Posterior cingulate gyrus (tissue), 11 donors: ENCODE measurements at places on chromosomes 1 and 21.

DNA sequence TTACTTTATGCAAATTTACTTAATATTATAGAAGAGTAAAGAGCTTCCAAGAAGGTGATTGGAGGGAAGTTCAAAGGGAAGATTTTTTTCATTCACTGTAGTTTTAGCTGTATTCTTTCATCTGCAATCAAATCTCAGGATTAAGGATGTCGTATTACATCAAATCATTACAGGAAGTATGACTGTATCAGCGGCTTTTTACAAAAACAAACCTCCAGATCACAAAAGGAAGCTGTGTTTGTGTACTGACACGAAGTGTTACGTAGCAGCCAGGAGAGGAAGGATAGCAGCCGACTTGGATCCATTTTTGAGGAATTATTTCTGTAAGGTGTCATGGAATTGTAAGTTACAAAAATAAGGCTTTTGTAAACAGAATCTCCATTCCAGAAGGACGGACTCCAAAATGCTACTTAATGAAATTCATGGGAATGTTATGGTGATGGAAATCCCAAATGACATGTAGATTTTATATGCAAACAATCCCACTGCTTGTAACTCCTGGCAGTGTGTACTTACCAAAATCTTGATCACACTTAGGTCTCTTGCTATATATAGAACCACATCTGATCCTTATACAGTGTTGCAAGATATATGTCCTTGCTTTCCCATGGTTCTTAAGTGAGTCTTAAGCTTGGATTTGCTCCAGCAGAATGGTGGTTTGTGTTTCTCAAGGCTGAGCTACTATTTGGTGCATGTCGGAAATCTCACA lies 49.8 kb downstream of the KCNJ15 start:
- DNase-seq, result no peak

GRCh38 chr1:110928904-110929303 lies 34.8 kb downstream of the LRIF1 start:
- DNase-seq, result no peak

DNA sequence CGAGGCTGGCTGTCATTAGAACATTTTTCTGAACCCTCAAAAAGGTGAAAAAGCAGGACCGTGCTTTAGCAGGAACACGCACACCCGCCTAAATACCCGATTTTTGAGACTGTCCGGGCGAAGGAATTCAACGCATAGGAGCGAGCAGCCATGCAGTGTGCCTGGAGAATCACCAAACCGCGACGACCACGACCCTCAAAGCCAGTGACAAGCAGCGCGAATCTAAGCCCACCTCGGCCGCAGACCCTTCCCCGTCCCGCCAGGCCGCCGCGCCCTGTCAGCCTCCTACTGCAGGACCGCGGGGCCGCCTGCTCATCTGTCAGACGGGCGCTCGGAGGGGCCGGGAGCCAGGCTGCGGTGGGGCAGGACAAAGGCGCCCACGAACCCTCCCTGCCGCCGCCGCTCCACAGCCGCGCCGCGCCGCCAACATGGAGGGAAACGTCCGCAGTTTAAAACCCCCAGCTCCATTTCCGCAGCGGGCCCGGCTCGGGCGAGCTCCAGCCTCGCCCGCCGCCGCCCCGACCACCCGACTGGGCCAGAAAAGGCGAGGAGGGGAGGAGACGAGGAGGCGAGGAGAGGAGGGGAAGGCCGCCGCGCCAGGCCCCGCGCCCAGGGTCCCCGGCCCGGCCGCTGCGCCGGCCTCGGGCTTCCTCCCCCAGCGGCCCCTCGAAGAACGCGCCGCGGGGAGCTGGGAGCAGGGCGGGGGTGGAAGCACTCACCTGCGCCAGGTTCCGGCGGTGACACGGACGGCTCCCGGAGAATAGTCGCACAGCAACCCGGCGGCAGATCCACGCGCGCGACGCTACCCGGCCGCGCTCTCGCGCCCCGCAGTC lies at the start of gene LBR:
Gene LBR (minus strand): TSS at position 804 of the 833 bp plus-strand sequence. CDS start 3,963 bp downstream, outside the sequence.
- DNase-seq, result peak; percentile 62

DNA sequence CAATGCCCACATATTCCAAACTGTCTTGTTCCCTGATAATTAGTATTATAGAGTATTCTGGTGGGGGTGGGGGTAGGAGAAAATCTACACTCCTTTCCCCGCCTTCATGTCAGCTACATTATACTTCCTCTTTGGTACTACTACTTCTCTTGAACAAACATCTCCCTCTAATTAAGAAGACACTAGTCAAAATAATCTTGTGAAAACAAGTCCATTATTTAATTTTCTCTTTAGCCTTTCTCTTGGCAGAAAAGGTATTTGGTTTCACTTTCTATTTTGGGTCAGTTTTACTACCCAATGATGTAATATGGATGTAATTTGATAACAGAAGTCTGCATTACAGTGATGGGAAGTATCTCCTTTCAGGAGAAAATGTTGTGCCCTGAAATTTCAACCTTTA lies 22.5 kb downstream of the NTMT2 start:
- DNase-seq, result no peak

GRCh38 chr1:3307359-3307758 lies 147.1 kb upstream of the ARHGEF16 start:
- DNase-seq, result no peak

GRCh38 chr1:18300376-18300775 lies 180.4 kb upstream of the KLHDC7A start:
- no peak for DNase-seq

DNA sequence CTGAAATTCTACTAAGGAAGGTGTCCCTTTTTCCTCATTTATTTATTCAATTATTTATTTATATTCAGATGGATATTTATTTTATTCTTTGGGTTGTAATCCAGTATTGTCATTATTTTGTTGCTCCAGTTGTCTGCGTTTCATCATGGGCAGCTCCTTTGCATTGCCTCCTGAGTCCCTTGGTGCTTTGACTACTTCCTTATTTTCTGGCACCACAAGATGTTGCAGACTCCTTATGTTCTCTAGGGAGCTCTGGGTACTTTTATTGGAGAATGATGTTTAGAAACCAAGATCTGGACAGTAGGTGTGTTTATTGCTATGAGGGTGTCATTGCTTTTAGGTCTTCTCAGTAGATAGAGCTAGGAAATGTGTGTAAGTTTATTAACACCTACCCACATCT lies 59.9 kb upstream of the ERRFI1 start:
- DNase-seq, result no peak
